ENCODE measurements at places on chromosomes 6 and 20. TPM values are rescaled to one million over a fixed set of nuclear protein-coding genes. Genes with fewer than 3 reads are reported as not detected.

GRCh38 chr6:50819466-50819903, 814 bp downstream of the TFAP2B start:
- peaks cover 4% of the 10 kb centered on the region for H3K36me3 ChIP-seq
- H3K4me3 ChIP-seq = peak overlapping the region; percentile 48
- no peak for DNase-seq
- peaks cover 90% of the 10 kb centered on the region for H3K27me3 ChIP-seq

The FLRT3 gene
- not detected for total RNA-seq

- peaks cover 63% of the 10 kb centered on the region for H3K4me1 ChIP-seq
- peak overlapping the region; percentile 74 for H3K4me3 ChIP-seq
- DNase-seq = no peak
- H3K27me3 ChIP-seq = no peaks in the 10 kb centered on the region
- H3K36me3 ChIP-seq = peaks cover 5% of the 10 kb centered on the region
- H3K27ac ChIP-seq = peak overlapping the region; percentile 13
Observed at GRCh38 chr20:2871111-2871465, 2.2 kb upstream of the PTPRA start.

DNA sequence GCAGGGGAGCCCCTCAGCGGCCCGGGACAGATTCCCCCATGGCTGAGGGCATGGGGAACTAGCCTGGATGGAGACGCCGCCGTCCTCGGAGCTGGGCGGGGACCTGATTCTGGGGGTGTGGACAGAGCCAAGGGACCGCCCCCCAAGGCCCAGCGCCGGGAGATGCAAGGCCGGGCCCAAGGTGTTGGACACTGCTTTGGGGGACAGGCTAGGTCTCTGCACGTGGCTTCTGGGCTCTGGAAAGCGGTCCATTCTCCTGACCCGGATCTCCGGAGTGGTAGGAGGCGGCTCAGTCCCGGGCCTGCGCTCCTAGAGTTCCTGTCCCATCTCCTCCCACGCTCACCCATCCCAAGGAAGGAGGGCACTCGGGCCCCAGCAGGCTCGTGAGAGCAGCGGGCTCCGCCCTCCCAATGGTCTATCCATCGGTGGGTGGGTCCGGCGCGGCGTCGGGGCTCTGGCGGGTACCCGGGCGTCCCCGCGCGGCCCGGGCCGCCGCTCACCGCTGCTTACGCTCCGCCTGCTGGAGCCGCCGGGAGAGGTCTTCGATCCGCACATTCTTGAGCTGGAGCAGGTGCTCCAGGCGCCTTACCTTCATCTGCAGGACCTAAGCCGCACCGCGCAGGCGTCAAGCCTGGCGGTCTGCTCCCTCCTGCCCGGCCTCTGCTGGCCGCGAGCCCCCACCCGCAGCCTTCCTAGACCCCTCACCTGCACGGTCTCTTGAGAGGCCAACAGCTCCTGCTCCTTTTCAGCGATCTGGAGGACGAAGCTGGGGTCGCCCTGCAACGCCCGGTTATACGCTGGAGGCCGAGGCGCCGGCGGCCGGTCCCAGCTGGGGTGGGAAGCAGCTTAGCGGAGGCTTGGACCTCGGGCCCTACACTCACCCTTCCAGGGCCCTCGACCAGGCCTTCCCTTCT, 3.3 kb downstream of the SPEF1 start:
- H3K4me1 ChIP-seq = peaks cover 38% of the 10 kb centered on the region
- no peak overlapping the region for H3K27ac ChIP-seq
- no peaks in the 10 kb centered on the region for H3K36me3 ChIP-seq
- peak; percentile 58 for DNase-seq
- peak overlapping the region; percentile 85 for H3K4me3 ChIP-seq

GRCh38 chr6:89066940-89067646, 13.5 kb upstream of the PNRC1 start:
- H3K27ac ChIP-seq = no peak overlapping the region
- no peaks in the 10 kb centered on the region for H3K36me3 ChIP-seq
- no peak overlapping the region for H3K4me3 ChIP-seq

GRCh38 chr20:38897267-38897666, 28.9 kb upstream of the FAM83D start:
- H3K36me3 ChIP-seq = peaks cover 13% of the 10 kb centered on the region
- H3K4me3 ChIP-seq = no peak overlapping the region
- DNase-seq = no peak
- peaks cover 26% of the 10 kb centered on the region for H3K4me1 ChIP-seq
- H3K27ac ChIP-seq = no peak overlapping the region

DNA sequence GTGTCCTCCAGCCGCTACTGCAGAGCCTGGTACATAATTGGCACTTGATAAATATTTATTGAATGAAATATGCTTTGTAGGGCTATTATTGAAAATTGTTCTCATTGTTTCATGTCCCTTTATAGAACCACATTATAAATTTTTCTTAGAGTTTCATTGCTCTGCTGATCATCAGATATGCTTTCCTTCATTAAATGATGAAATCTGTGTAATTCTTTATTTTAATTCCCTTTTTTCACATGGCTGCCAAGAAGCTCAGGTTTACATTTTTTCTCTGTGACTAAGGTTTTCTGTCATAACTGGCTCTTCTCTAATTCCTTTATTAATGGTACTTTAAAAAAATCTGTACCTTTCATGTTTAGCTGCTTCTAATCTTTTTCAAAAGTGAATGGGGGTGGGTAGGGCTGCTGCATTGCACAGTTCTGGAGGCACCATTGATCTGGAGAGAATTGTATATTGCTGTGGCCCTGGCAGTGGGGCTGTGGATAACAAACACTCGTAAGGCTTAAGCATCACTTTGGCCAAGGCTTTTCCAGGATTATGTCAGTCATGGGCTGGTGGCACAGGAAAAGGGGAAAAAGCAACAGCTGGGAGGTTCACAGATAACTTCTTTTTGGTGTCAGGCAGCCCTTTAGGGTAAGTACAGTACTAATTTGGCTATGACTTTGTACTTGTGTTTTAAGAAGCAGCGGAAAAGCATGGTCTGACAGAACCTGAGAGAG, 43.8 kb downstream of the ARFGEF2 start:
- H3K4me3 ChIP-seq = no peak overlapping the region
- peak overlapping the region; percentile 14 for H3K27ac ChIP-seq
- no peaks in the 10 kb centered on the region for H3K27me3 ChIP-seq
- H3K36me3 ChIP-seq = no peaks in the 10 kb centered on the region
